ENCODE measurements at places on chromosomes 3 and 15.
A peak's percentile ranks its signal among the peaks of the same experiment; 100 is the strongest.

DNA sequence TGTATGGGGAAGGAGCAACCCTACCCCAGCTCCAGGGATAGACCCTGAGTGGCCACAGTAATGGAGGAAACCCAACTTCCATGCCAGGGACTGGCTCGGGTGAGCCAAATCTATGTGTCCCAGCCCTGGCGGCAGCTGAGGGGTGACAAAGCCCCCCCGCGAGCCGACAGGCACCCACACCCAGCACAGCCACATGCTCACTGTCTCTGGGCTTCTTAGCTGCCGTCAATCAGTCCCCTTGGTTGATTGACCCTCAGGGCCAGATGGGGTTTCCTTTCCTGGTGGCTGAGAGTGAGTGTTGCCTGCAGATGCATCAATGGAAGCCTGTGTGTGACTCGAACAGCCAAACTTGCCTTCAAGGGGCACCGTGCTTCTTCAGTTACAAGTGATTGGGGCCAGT, 2.1 kb upstream of the OCA2 start:
- no peak for DNase-seq

GRCh38 chr3:43523454-43524053, 98.3 kb downstream of the ANO10 start:
- no peak for DNase-seq

DNA sequence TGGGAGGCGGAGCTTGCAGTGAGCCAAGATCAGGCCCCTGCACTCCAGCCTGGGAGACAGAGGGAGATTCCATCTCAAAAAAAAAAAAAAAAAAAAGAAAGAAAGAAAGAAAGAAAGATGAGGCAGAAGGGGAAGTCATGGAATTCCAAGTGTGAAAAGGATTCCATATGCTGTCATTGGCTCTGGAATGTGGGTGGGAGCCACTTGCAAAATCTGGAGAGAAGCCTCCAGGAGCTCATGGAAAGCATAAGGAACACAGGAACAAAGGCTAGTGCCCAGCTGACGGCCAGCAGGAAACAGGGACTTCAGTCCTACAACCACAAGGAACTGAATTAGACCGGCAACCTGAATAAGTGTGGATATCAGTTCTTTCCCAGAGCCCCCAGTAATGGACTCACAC, 12.5 kb upstream of the TRAK1 start:
- no peak for DNase-seq

DNA sequence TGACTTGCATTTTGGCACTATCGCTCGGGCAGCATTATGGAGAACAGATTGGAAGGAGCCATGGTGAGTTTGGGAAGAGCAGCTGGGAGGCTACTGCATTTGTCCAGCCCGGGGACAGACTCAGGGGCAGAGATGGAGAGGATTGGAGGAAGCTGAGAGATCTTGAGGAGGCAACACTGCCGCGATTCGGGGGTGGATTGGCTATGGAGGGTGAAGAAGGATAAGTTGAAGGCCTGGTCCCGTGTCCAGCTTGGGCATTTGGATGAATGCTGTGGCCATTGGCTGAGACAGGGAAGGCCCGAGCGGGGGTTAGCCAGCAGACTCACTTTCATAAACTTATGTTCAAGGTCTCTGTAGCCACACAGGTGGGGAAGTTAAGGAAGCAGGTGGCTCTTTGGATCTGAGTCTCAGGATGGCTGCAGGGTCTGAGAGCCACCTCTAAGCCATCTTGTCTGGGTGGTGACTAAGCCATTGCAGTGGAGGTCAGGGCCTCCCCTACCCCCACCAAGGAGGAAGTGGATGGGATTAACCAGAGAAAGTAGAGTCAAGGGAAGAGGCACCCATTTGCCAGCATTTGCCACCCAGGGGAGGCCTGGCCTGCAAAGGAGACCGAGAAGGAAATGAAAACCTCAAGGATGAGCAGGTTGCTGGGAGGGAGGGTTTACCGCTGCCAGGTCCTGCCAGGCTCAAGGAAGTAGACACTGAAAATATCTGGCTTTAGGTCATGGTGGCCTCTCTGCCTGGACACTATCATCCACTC, 144.0 kb upstream of the TLE3 start:
- no peak for DNase-seq

- no peak for DNase-seq
Measured at GRCh38 chr3:197787412-197787811, 3.6 kb upstream of the LRCH3 start.

GRCh38 chr15:66170042-66170441, 83.5 kb downstream of the MEGF11 start:
- DNase-seq, result peak; percentile 71

- no peak for DNase-seq
Measured at GRCh38 chr3:48270306-48270705, 29.4 kb downstream of the ZNF589 start.

GRCh38 chr3:45409921-45410320, 21.5 kb downstream of the LARS2 start:
- no peak for DNase-seq

DNA sequence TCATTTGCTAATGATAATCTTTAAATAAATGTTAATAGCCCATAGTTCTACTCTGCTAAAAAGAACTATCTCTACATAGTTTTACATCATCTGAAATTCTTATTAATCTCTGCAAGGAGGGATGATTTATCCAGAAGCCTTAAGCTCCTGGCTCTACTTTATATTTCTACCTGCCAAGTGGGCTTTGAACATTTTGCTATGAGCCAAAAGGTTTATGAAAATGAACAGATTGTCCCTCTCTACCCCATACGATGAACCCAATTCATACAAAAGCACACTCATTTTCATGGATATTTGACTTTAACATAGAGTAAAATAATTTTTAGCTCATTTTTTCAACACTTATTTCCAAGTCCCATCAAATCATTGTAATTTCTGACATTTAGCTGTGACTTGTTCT, 611.0 kb downstream of the NSUN3 start:
- DNase-seq, result no peak

- DNase-seq, result peak; percentile 79
Measured at GRCh38 chr3:30642849-30643361, 36.5 kb downstream of the TGFBR2 start.

GRCh38 chr15:92714477-92715401, 59.2 kb upstream of the FAM174B start:
- DNase-seq, result peak; percentile 54

DNA sequence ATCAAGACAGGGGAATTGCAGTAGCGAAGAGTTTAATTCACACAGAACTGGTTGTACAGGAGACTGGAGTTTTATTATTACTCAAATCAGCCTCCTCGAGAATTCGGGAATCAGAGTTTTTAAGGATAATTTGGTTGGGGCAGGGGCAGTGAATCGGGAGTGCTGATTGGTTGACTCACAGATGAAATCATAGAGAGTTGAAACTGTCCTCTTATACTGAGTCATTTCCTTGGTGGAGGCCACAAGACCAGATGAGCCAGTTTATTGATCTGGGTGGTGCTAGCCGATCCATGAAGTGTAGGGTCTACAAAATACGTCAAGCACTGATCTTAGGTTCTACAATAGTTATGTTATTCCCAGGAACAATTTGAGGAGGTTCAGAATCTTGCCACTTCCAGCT, 5.3 kb upstream of the ZNF770 start:
- no peak for DNase-seq

DNA sequence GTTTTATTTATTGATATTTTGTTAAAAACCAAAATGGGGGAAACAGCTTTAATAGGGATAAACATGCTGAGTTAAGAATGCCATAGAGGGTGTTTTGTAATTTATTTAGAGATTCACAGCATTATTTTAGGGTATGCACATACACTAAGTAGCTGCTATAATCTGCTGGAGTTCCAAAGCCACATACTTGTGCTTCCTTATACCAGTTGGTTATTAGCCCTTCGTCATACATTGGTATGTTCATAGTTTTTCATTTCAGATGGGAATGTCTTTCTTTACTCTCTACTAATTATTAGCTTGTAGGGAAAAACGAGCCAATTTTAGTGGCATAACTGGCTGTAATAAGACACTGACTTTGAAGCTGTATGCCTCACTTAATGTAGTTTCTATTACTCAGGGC, 74.9 kb downstream of the PFN2 start:
- no peak for DNase-seq
